ENCODE measurements at places on chromosomes 5 and 9.

GRCh38 chr9:70746316-70746715 is 331.9 kb upstream of the KLF9 start:
- no peak for DNase-seq

DNA sequence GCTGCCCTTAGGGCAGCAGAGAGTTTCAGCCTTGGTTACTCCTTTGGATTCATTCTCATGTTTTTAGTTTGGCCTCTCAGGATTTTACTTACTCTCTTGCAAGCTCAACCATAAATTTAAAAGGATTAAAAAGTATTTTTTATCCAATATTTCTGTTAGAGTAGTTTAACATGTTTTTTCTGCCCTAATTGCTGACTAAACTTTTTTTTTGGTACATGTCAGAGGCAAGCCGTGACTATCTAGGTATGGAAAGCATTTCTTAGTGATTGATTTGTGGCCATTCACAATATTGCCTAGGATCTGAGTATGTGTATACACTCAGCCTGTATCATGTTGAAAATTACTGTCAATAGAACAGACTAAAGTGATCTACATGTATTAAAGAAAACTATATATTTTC is 92.1 kb downstream of the MELK start:
- DNase-seq = no peak

- no peak for DNase-seq
Measured at GRCh38 chr9:136577941-136578625, 32.2 kb upstream of the NOTCH1 start.

DNA sequence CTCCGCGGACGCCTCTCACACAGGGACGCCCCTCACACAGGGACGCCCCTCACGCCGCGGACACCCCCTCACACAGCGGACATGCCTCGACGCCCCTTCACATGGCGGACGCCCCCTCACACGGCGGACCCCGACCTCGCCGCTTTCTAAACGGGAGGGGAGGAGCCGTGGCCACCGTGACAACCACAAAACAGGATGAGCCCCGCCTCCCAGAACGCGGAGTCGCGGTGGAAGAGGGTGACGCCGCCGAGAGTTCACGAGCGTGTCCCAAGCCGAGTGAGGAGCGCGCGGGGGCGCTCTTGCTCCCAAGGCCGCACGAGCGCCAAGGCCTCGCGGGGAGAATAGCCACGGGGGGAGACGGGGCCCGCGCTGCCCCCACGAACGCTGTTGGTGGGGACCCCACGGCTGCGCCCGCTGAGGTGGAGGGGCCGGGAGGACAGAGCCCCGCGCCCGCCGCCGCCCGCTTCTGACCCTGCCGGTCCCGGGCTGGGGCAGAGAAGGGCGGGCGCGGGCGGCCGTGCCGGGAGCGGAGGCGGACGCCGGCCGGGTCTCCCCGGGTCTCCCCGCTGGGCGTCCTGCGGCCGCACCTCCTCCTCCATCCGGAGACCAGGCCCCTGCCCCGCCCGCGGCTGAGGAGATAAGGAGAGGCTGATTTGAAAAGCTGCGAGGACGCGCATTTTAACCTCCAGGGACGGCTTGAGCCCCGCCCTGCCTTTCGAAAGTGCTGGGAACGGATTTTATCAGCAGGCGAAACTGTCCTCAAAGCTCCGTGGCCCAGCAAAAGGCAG is 3.9 kb upstream of the NKD2 start:
- DNase-seq = peak; percentile 32

DNA sequence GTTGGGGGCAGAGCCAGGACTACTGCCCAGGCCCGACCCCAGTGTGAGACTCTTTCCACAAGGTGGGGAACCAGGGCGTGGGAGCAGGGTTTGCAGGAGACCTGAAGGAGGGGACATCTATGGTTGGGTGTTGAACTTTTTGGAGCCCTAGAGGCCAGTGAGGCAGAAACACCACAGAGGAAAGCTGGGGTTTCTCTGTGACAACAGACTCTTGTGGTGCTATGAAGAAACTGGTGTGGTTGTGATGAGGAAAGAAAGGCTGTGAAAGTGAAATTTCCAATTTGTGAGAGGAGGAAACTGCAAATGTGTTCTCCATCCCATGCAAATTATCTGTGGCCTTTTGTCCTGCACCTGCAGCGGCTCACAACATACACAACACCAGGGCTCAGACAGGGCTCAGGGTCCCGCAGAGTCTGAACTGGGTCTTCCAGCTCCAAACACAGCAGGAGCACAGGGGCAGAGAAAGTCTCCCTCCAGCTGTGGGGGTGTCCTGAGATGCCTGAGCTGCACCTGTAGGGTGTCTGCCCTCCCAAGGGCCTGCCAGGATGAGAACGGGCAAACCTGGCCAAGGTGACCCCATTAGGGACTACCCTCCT is 51.4 kb upstream of the GRHPR start:
- no peak for DNase-seq

DNA sequence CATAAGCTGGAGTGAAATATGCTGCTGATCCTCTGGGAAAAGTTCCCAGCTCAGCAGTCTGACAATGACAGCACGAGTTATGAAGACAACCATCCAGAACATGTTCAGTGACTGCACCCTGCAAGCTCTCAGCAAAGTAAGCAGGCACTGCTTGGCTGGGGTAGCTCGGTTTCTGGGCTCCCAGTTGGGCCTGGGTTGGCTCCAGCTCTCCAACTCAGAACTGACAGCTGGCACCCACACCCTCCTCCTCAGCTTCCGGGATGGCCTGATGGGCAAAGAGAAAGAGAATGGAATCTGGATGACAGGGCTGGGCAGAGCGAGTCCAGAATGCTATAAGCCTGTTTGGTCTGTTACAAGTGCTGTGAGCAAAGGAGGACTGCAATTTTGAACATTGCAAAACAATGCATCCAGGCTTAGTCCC is 185.0 kb downstream of the CSNK1G3 start:
- no peak for DNase-seq

- no peak for DNase-seq
Measured at GRCh38 chr9:26955222-26955903, 849 bp upstream of the IFT74 start.

DNA sequence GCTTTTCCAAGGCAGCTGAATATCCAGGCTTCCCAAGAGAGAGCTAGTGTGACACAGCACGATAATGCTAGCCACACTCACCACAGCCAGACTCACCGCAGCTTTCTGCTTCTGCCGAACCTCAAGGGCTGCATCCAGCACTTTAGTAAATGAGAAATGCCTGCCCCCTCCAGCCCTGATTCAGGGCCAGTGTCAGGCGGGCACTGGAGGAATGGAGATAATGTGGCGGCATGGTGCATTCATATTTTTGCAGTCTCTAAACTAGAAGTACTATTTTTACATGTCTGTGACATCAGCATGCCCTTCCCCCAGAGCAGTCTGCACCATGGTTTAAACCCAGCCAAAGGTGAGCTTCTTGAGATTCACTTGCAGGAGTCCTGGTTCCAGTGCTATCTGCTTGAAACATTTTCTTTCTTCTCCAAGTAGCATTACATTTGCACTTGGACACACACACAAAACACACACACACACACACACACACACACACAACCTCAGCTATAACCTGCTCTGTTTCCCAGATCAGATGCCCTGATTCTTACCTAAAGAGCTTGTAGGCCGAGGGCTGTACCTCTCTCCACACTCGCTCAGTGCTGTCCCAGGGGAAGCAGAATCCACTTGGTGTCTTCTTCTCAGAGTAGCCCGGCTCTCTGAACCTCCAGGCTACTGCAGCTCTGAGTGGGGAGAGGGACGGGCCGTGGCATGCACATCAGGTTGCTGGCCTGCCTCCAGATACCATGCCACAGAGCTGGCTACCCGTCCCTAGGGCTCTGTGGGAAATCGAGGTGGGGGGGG is at the start of gene FGF1:
Gene FGF1 (minus strand): TSS at position 673 of the 792 bp plus-strand sequence. CDS start 71,963 bp downstream, outside the sequence.
- no peak for DNase-seq

- no peak for DNase-seq
Measured at GRCh38 chr9:124183772-124184171, 74.0 kb upstream of the NEK6 start.

DNA sequence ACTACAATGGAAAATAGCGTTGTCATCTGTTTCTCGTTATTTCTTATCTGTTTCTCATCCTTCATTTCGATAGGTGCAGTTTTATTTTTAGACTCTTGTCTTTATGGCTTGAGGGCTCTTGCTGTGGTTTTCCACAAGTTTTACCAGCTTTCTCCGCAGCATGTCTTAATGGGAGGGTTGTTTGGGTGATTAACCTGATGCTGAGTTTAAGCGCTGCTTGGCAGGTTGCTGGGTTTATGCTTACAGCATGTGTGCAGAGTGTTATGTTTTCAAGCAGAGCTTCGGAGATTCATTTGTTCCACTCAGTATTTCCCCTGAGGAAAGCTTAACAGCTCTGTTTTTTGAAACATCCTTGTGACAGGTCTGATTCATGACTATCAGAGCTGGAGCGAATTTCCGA is 154.0 kb downstream of the SLC12A2 start:
- DNase-seq = no peak

DNA sequence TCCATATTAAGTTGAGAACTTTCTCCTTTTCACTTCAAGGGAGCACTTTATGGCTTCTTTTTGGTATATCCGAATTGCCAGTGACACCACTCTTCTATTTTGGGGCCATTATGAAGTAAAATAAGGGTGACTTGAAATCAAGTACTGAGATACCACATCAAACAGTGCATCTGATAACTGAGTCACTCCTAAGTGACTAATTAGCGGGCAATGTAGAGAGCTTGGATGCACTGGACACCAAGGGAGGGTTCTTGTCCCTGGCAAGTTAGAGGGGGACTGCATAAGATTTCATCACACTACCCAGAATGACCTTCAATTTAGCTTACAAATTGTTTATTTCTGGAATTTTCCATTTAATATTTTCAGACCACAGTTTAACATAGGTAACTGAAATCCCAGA is 813.9 kb upstream of the CDH10 start:
- DNase-seq = no peak

DNA sequence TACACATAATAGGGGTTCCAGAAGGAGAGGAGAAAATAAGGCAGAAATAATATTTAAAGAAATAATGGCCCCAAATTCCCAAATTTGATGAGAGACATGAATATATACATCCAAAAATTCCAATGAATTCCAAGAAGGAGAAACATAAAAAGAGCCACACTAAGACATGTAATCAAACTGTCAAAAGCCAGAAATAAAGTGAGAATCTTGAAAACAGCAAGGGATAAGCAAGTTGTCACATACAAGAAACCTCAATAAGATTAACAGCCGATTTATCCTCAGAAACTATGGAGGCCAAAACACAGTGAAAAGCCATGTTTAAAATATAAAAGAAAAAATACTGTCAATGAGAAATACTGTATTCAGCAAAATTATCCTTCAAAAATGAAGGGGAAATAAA is 14.5 kb downstream of the CATSPER3 start:
- DNase-seq = no peak

- no peak for DNase-seq
Measured at GRCh38 chr5:128196791-128197190, 113.2 kb downstream of the SLC12A2 start.

DNA sequence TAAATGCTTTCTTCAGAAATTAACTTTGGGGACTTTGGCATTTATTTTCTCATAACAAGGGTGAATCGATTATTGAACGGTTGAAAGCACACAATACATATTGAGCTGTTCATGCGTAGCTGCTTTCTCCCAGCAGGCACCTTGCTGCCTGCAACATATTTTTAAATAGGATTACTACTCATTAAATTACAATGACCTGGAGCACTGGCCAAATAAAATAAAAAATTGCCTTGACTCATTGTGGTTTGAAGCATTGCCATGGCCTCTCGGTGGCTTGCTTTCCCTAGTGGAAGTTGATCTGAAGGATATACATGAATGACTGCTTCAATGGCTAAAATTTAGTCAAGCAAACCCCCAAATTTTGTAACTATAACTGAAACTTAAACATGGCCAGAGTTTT is 181.6 kb upstream of the NUDT12 start:
- no peak for DNase-seq

DNA sequence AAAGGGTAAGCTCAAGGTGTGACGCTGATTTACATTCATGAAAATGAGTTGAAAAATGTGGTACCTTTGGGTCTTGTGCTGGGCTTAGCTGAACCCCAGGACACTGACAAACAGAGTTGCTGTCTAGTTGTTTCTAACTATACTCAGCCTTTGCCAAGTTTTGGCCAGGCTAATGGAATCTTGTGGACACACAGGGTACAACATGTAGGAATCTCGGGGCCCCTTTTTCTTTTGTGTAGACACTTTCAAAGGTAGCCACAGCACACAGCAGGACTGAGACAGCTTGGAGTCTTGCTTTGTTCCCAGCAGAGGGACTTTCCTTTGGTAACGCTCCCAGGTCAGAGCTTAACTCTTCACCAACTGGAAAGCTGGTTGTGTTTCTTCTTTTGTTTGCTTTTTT is 7.8 kb downstream of the LIX1 start:
- DNase-seq = no peak

GRCh38 chr9:106228861-106229260 is 534.5 kb downstream of the TMEM38B start:
- DNase-seq = no peak

- DNase-seq = no peak
Measured at GRCh38 chr5:16965581-16965980, 29.5 kb upstream of the MYO10 start.

DNA sequence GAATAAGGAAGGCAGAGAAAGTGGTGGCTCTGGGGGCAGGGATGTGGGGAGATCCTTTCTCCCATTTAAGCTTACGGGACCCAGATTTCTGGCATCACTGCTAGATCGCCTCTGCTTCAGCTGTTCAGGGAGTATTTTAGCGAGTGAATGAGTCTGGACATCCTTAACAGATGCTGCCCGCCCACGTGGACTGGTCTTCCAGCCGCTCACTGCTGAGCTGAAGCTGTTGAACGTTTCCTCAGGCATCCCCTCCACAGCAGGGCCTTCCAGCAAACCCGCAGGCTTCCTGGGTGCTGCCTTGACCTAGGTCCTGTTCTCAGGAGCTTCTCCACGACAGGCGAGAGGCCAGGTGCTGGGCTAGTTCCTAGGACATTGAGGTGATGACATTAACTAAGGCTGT is 144.4 kb upstream of the EFNA5 start:
- DNase-seq = no peak

- no peak for DNase-seq
Measured at GRCh38 chr9:93600504-93600903, 24.1 kb downstream of the PHF2 start.

DNA sequence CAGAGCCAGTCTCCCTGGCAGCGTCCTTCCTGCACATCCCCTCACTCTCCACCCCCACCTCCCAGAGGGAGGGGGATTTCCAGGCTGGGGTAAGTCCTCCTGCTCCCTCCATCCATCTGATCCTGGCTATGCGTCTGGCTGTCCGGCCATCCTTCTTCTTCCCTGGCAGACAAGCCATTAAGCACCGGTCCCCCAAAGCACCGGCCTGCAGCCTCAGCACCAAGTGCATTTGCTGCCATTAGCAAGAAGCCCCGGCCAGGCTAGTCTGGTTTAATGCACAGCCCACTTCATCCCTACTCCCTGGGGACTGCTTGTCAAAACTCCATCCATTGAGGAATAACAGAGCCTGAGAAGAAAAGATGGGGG is 208.7 kb upstream of the IER5L start:
- DNase-seq = no peak

DNA sequence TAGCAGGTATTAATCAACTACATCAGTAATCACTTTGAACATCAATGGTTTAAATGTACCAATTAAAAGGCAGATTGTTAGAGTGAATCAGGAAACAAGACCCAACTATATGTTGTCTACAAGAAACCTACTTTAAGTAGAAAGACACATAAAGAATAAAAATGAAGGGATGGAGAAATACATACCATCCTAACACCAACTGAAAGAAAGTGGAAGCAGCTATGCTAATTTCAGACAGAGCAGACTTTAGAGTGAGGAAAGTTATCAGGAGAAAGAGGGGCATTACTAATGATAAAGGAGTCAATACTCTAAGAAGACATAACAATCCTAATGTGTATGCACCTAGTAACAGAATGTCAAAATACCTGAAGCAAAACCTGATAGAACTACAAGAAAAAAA is 125.8 kb downstream of the NR6A1 start:
- no peak for DNase-seq

Data from stimulated activated CD8-positive, alpha-beta memory T cell treated with anti-CD3 and anti-CD28 coated beads, Interleukin-7, amount 100 ng/mL, for 4 hours (primary cell).